ENCODE measurements at places on chromosomes 5 and 9.

DNA sequence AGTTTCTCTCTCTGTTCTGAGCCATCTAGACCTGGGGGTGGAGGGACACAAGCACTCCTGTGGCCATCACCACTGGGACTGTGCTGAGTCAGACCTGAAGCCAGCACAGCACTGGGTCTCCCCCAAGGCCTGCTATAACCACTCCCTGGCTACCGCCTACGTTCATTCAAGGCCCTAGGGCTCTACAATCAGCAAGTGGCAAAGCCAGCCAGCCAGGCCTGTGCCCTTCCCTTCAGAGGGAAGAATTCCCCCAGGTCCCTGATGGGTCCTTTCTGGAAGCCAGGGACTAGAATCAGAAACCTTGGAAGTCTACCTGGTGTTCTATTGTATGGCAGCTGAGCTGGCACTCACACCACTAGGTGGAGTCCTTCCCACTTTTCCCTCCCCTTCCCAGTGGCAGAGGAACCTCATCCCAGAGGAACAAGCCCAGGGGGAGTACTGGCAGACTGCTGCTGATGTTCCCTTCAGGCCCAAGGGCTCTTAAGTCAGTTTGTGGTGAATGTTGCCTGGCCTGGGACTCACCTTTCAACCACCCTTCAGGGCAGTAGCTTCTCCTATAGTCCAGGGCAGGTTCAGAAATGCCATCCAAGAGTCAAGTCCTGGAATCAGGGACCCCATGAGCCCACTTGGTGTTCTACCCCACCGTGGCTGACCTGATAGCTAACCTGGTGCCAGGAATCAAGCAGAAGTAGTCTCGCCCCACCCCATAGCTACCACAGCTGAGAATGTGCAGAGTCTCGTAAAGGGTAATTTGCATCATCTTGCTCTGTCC, 20.0 kb downstream of the JMY start:
- DNase-seq, result no peak

GRCh38 chr5:150242251-150242894, 47.2 kb downstream of the CAMK2A start:
- no peak for DNase-seq

DNA sequence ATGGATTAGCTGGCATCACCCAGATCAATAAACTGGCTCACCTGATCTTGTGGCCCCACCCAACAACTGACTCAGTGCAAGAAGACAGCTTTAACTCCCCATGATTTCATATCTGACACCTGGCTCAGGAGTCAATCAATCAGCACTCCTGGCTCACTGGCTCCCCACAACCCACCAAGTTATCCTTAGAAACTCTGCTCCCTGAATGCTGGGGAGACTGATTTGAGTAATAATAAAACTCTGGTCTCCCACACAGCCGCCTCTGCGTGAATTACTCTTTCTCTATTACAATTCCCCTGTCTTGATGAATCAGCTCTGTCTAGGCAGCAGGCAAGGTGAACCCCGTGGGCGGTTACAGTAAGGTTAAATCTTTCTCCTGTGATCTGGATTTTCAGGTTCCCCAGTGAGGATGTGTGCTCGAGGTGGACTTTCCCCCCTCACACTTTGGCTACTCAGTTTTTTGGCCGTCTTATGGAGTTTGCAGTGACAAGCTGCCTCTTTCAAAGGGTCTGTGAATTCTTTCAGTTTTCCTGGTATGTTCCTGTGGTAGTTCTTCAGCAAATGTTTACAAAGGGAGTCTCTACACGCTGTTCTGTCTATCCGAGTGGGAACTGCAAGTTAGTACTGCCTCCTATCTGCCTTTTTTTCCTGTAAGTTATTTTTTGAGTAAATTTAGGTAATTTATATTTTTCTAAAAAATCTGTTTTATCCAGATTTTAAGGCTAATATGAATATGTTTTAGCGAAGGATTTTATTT, 500.2 kb upstream of the NUDT12 start:
- DNase-seq, result no peak

GRCh38 chr9:8206720-8207119, 407.1 kb upstream of the DMAC1 start:
- no peak for DNase-seq

DNA sequence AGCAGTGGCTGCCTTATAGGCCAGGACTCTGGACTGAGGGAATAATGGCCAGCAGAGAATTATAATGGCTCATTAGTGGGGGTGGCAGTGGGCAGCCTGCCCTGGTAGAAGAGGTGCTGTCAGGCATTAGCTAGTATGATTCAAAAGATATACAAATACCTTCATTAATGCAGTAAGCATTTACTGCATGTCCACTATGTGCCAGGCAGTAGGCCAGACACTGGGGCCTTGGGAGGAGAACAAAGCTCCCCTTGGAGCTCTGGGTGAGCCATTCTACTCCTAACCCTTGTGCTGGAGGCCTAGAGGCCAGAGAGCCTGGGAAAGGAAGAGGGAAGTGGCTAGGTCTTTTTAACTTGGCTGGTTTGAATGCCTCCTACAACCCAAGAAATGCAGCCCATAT, 2.0 kb upstream of the GARNL3 start:
- no peak for DNase-seq

GRCh38 chr5:880816-881550, 11.6 kb downstream of the BRD9 start:
- DNase-seq, result no peak

- no peak for DNase-seq
Measured at GRCh38 chr9:69454321-69454720, 129.3 kb downstream of the ENTREP1 start.

DNA sequence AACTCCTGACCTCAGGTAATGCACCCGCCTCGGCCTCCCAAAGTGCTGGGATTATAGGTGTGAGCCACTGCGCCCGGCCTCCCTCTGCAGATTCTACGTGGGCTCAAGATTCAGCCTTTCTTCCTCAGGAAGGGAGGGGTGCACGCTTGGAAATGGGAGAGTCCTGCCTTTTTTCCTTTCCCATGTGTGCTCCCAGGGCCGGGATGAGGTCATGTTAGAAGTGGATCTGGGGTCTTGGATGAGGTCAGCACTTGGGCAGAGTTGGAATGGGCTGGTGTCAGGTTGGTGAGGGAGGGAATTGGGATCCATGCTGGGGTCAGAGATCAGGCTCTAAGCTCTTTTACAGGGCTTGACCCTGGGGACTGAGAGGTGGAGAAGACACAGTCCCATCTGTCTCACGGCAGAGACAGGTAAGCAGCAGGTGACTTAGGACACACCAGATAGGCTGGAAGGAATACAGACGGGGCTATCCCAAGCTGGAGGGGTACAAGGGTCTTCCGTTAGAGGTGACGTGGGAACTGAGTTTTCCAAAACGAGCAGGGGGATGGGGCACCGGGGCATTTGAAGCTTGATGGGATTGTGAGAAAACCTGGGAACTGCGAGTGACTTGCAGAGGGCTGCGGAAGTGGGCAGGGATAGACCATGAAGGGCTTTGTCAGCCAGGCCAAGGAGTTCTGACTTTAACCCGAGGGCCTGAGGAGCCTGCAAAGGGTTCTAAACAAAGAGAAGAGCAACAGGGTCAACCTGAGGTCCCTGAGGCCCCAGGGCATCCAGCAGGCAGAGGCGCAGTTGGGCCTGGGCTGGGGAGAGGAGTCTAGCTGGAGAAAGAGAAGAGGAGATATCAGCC, 1.8 kb upstream of the AQP7 start:
- DNase-seq, result no peak

DNA sequence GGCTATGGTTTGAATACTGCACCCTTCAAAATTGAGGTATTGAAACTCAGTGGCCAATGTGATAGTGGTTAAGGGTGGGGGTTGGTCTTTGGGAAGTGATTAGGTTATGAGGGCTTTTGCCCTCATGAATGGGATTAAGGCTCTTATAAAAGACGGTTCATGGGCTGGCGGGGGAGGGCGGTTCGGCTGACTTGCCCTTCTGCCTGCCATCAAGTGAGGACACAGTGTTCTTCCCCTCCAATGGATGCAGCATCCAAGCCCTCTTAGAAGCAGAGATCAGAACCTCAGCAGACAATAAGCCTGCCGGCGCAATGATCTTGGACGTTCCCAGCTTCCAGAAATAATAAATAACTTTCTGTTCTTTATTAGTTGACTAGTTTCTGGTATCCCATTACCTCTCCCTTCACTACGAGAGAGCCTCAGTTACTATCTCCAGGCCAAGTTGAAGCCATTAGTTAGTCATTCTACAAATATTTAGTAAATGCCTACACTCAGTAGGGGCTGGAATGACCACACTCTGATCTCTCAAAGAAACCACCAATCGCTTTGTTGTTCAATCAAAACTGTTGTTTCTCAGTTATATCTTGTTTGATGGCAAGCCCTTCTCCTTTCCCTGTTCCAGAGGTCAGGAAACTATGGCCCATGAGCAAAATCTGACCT, 219.3 kb downstream of the TSSK1B start:
- no peak for DNase-seq

GRCh38 chr5:162487528-162488525, 420.3 kb downstream of the GABRG2 start:
- no peak for DNase-seq

GRCh38 chr9:95127249-95128176, 190.0 kb downstream of the FANCC start:
- no peak for DNase-seq

- DNase-seq, result no peak
Measured at GRCh38 chr5:17896605-17897004, 262.3 kb downstream of the TAF11L14 start.

DNA sequence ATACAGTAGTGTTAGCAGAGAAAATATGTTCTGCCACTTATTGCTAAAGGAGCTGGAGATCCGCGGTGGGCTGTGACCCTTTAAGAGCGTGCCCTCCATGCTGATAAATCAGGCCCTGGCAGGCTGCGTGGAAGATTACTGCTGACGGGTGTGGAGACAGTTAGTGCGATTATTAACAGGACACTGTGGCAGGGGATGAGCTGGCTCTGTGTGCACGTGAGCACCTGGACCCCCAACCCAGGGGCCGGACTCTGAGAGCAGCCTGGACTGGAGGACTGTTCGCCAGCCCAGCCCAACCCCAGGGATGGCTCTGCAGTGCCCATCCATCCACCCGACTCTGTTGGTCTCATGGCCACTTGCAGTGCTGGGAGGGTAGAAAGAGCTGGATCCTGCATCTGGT, 162.0 kb downstream of the MELK start:
- DNase-seq, result no peak

DNA sequence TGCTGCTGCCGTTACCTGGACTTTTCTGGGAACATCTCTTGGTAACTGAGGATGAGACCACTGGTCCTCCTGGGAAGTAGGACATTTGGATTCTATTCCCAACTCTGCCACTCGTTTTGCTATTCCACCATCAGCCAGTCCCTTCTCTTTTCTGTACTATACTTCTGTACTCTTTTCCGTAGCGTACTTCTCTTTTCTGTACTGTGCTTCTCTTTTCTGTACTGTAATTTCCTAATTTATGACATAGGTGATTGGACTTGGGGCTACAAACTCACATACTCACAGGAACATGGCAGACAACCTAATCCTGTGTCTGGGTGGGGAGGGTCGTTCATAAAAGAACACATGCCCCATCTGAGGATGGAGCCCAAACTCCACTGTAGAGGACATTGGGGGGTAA, 335.3 kb upstream of the PANK3 start:
- DNase-seq, result no peak

DNA sequence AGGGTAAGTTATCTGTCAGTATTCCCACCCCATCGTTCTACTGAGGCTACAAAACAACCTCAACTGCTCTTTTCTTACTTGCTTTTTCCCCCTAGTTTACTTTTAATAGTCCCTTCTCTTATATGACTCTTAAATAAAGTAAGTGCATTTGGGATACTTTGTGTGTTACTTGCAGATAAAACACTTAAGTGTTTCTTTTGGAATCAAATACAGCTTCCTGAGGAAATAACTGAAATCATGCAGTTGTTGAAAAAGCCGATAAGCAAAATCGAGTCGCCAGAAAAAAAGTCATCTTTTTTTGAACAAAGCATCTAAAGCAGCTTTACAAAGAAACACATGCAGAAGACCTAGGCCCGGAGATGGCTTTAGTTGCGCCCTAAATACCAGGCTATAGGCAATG, 53.5 kb upstream of the EPB41L4A start:
- DNase-seq, result no peak

GRCh38 chr5:143484601-143485000, 81.1 kb upstream of the NR3C1 start:
- DNase-seq, result no peak

DNA sequence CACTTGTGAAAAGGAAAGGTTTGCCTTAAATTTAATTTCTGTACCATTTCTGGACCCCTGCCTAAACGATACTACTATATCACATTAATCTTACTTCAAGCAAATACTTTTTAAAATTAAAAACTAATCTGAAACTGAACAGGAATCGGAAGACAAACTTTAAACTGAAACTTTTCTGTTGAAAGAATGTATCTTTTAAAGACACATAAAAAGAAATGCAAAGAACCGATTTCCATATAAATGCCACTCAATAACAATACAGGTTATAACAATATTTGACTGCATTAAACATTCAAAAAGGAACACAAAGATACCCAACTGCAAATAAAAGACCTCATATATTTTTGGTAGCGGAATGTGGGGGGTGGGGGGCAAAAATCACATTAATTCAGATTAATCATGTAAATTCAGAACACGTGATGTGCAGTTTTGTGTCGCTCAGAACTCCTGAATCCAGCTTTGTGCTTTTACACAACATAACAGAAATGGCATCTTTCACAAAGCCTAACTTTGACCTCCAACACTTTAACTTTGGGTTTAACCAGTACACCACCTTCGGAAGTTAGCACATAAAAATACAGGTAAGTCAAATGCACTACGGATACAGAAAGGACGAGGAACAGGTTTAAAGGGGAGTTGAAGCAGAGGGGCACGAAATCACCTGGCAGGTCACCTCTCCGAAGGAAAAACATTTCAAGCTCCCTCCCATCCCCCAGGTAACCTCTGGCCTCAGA, 925 bp downstream of the LIFR start:
- no peak for DNase-seq
